ENCODE measurements at places on chromosomes 1 and 21. TPM values are rescaled to one million over a fixed set of nuclear protein-coding genes. Genes with fewer than 3 reads are reported as not detected.
A peak's percentile ranks its signal among the peaks of the same experiment; 100 is the strongest.

The BRINP3 gene
- not detected for total RNA-seq

- H3K27ac ChIP-seq: no peak overlapping the region
- H3K27me3 ChIP-seq: peaks cover 6% of the 10 kb centered on the region
- peak overlapping the region; percentile 59 for H3K4me3 ChIP-seq
- DNase-seq: no peak
- peaks cover 22% of the 10 kb centered on the region for H3K4me1 ChIP-seq
Observed at GRCh38 chr1:156103521-156103947, 11.0 kb upstream of the LMNA start.

The DTL gene
- total RNA-seq: 7.4 TPM

- peak; percentile 69 for DNase-seq
- H3K27me3 ChIP-seq: peaks cover 6% of the 10 kb centered on the region
- peak overlapping the region; percentile 91 for H3K4me3 ChIP-seq
Observed at GRCh38 chr1:58249737-58250586, 296.6 kb downstream of the OMA1 start.

The GJA8 gene
- not detected for total RNA-seq

- H3K4me3 ChIP-seq: no peak overlapping the region
- no peaks in the 10 kb centered on the region for H3K36me3 ChIP-seq
- H3K27me3 ChIP-seq: no peaks in the 10 kb centered on the region
- DNase-seq: no peak
- peaks cover 27% of the 10 kb centered on the region for H3K4me1 ChIP-seq
- no peak overlapping the region for H3K27ac ChIP-seq
Observed at GRCh38 chr1:21338573-21339355, 48.5 kb upstream of the ECE1 start.

All from glutamatergic neuron (in vitro differentiated cells).